ENCODE measurements at places on chromosomes 4 and X.

- DNase-seq, result no peak
These were observed 12.2 kb upstream of the NUP54 start for GRCh38 chr4:76160355-76160754.

GRCh38 chr4:57249083-57249482 lies 138.9 kb upstream of the IGFBP7 start:
- no peak for DNase-seq

GRCh38 chr4:85102606-85103005 lies 136.1 kb upstream of the WDFY3 start:
- no peak for DNase-seq

DNA sequence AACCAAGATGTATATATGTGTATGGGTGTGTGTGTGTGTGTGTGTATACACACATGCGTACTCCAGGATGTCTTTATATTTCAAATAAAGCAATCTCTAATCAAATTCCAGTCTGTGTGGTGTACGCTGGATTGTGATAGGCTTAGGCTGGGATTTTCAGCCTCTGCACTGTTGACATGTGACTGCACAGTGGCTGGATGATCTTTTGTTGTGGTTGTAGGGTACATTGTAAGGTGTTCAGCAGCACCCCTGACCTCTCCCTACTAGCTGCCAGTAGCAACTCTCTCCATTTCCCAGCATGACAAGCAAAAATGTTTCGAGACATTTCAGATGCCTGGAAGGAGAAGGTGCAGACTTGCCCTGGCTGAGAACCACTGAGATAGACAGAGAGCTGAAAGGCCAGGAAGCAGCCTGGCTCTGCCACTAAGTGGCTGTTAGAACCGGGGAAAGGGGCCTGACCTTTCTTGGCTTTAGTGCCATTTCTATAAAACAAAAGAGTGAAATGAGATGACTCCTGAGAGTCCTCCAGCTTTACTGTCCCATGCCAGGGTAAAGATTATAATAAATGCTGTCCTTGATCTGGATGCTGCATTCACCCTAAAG lies 10.5 kb downstream of the PGM2 start:
- no peak for DNase-seq

DNA sequence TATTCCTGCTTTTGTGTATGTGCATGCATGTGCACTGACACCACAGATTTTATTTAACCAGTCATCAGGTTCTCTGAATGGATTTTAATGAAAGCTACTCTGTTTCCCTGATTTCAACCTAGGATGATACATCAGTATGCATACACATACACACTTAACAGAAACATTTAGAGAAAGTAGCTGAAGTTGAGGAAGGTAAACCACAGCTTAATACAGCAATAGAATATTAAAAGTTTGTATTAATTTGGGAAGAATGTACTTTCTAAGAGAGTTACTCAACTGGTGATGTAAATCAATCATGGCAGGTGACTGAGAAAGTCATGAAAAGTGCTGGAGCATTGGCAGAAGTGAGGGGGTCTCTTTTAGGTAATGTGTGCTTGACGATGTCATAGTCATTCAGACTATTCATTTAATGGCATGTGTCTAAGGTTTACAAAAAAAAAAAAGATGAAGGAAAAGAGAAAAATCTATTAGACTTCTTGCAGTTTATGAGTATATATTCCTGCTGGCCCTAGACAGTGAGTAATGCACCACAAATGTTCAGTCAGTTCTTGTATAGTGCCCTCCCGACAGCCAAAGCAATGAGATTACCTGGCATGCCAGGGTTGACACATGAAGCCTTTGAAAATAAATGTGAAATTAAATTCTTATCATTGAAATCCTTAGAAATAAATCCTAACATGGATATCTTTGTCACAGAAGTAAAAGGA lies 187.6 kb downstream of the RAPGEF2 start:
- DNase-seq, result no peak

DNA sequence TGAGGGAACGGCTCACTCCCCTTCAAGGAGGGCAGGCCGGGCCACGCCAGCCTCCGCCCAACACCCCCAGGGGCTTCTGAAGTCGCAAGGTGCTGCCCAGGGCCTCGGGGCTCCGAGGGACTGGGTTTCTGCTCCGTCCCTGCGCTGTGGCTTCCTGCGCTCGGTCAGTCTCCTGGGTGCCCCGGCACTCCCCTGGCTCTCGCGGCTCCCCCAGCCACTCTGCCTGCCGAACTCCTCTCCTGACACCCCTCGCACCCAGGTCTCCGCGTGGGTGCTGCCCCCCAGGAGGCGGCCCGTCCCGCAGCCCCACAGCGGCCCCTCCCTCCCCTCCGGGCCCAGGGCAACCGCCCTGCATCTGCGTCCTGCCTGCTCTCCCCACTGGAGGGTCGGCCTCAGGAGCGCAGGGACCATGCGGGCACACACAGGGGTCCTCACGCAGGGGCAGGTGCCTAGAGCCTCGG lies 151.9 kb downstream of the AFAP1 start:
- DNase-seq, result no peak

- DNase-seq, result no peak
These were observed 12.9 kb downstream of the DCTD start for GRCh38 chr4:182904211-182904761.

DNA sequence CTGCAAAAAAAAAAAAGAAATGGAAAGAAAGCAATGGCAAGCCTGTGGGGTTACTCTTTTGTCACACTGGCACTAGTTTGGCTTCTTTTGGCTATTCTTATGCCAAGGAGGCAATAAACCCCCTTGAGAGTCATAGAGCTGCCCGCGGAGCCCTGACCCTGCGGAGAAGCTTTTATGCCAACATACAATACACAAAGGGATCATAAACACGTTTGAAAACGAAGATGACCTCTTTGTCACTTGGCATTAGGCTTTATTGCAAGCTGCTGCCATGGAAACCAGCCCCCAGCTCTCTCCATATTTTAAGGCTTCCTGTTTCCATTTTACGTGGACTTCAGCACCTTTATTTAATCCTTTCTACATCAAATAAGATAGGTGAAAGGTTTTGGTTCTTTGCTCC lies 7.6 kb downstream of the NEUROG2 start:
- no peak for DNase-seq

- no peak for DNase-seq
These were observed 10.2 kb upstream of the CLDN24 start for GRCh38 chr4:183332447-183332846.

GRCh38 chr4:38166082-38166481 lies 205.9 kb downstream of the PTTG2 start:
- no peak for DNase-seq

DNA sequence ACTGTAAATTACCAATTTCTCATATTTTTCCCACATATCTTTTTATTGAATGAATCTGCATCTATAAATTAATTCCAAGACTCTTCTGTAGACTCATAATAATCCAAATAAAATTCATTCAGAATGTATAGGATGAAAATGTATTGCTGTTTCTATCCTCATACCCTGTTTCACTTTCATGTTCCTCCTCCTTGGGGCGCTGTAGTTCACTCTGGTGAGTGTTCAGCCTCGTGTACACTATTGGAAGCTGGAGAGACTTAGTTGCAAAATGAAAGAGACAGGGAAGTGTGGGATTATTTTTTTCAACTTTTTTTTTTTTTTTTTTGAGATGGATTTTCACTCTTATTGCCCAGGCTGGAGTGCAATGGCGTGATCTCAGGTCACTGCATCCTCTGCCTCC lies 296.1 kb downstream of the TLL1 start:
- DNase-seq, result no peak

DNA sequence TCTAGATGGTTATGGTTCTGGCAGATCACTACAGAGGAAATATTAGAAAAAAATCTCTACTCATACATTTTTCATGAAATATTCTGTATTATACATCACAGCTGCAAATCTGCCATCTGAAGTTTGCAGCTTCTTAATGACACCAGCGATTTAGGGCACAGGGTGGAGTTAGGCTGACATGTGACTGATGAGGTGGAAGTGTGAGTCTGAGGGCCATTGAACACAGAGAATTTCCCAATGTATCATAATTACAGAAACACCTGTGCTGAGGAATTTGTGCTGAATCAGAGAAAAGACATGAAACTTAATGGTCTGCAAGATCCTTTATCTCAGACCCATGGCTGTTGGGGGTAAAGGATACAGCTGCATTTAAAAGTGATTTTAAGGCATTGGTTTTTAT lies 2025.6 kb upstream of the AGA start:
- no peak for DNase-seq

GRCh38 chr4:112141366-112142138 lies 3.7 kb upstream of the FAM241A start:
- DNase-seq, result no peak

- no peak for DNase-seq
These were observed 26.7 kb downstream of the FAM156B start for GRCh38 chrX:52923781-52924241.

- no peak for DNase-seq
These were observed 24.5 kb upstream of the TAPT1 start for GRCh38 chr4:16250661-16251365.

GRCh38 chr4:150280081-150280895 lies 202.0 kb downstream of the DCLK2 start:
- DNase-seq, result no peak

DNA sequence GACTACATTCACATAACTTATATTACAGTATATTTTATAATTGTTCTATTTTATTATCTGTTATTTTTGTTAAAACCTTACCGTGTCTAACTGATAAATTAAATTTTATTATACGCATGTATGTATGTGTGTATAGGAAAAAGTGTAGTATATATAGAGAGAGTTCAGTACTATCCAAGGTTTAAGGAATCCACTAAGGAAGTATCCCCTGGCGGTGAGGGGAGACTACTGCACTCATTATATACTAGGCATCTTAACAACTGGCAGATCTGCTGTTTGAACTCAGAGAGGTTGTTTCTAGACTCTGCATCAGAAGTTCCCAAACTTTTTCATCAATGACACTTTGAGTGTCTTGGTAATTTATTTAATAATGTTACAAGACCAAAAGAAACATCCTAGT lies 70.9 kb downstream of the NDST4 start:
- no peak for DNase-seq

DNA sequence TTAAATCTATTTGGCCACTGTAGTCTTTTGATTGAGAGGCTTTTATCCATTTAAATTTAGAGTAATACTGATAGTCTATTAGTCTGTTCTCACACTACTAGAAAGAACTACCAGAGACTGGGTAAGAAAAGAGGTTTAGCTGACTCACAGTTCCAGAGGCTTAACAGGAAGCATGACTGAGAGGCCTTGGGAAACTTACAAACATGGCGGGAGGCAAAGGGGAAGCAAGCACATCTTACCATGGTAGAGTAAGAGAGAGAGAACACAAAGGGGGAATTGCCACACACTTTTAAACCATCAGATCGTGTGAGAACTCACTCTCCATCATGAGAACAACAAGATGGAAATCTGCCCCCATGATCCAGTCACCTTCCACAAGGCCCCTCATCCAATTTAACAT lies 410.9 kb downstream of the PDGFC start:
- no peak for DNase-seq

- DNase-seq, result no peak
These were observed 106.6 kb downstream of the RASL11B start for GRCh38 chr4:52968691-52969090.

- DNase-seq, result no peak
These were observed 60.3 kb downstream of the MTHFD2L start for GRCh38 chr4:74218201-74218600.

GRCh38 chrX:155874571-155875244 lies 6.4 kb upstream of the VAMP7 start:
- DNase-seq, result no peak

GRCh38 chrX:29455702-29456101 lies 759.7 kb upstream of the MAGEB2 start:
- DNase-seq, result no peak

- no peak for DNase-seq
These were observed 11.2 kb upstream of the ZCCHC13 start for GRCh38 chrX:74292808-74293123.

DNA sequence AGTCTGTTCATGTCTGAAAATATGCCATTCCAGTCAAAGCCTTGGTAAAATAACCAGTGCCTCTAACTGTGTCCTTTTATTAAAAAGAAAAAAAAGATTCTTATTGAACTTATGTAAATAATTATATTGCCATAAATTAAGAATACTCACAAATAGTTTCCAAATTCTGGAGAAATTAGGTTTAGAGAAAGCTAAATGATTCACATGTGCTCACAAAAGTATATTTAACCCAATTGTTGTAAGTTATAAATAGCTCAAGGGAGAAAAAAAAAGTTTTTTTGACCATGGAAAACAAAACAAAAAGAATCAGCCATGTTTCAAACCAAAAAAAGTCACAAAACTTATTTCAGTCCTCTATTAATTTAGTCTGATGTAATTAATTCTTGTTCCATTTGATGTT lies 25.3 kb upstream of the HERC6 start:
- no peak for DNase-seq

DNA sequence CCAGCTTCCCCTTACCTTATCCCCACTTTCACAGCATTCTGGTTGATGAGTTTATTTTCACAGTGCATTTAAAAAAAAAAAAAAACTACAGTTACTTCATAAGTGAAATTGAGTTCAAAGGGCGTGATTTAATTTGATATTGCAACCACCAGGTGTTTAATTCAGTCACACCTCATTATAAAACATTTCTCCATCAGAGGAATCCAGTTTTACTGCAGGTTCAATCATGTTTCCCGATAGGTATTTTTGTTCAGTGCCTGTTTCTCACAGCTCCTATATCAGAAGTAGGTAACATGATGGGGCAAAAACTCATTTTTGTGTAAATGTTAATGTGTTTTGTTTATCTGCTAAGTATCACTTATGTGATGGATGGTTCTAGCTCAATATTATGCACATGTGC lies 102.3 kb upstream of the PCDH7 start:
- DNase-seq, result no peak

DNA sequence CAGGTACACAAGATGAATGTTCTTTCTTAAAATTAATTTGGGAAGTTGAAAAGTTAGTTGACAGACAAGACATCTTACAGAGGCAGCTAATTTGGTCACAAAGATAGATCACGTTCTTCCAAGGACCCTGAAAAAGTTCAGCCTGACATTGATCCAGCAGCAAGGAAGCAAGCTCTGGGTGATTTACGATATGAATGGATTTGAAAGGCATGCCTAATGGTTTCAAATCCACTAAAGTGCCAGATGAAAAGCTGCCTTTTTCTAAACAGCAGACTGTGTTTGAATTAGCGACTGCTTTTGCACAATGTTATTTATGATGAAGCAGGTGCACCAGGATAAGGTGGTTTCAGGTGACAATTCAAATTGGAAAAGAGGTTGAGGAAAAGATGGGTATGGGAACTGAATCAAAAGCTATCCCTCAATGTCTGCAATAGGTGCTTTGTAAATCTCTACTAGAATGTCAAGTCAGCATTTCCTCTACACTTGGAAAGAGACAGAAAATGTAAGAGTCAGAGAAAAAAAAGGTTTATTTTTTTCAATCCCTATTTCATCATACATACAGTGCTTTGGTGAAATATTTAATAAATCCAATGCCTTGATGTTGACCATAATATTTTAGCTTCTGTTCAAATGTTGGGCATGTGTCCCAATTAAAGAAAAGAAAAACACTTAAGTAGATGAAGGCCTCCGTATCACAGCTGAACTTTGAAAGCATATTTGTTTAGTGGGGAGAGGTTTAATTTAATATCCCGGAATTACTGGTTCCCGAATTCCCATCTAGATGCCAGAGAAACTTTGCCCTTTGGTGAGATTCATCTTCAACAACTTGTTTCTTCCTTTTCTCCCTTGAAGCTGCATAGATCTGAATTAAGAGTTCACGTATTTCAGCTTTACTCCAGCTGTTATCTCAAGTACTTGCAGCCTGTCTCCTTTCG lies 6.0 kb downstream of the RASGEF1B start:
- DNase-seq, result no peak
